ENCODE measurements at places on chromosomes 1 and 21.

DNA sequence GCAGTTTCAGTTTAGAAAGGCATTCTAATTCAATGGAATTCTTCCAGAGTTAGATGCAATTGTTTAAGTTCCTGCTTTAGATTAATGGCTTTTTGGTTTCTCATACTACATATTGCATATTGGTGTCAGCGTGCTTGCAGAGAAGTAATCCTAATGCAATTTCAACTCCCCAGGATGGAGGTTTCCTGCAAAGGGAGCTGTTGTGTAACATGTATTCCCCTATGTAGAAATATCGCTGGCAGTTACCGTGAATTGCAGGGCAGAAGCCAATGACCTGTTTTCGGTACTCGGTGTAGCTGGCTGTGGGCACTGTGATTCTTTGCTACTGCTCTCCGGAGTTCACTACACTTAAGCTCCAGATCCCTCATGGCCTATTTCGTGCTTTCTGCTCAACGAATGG, 256.1 kb upstream of the PTBP2 start:
- DNase-seq: no peak

DNA sequence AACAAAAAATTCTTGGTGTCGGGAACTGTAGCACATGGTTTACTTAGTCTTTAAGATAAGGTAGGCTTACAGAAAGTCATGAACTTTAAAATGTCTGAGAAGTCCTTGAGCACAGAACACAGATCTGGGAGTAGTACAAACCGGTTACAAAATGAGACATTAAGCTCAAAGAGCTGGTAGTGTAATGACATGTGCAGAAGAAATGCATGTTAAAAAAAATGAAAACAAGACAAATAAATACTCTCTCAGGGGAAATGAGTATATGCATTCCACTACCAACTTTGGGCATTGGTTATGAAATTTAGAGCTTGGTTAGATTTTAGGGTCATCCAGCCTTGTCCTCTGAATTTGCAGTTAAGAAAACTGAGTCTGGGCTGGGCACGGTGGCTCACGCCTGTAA, 91.5 kb upstream of the F3 start:
- no peak for DNase-seq

DNA sequence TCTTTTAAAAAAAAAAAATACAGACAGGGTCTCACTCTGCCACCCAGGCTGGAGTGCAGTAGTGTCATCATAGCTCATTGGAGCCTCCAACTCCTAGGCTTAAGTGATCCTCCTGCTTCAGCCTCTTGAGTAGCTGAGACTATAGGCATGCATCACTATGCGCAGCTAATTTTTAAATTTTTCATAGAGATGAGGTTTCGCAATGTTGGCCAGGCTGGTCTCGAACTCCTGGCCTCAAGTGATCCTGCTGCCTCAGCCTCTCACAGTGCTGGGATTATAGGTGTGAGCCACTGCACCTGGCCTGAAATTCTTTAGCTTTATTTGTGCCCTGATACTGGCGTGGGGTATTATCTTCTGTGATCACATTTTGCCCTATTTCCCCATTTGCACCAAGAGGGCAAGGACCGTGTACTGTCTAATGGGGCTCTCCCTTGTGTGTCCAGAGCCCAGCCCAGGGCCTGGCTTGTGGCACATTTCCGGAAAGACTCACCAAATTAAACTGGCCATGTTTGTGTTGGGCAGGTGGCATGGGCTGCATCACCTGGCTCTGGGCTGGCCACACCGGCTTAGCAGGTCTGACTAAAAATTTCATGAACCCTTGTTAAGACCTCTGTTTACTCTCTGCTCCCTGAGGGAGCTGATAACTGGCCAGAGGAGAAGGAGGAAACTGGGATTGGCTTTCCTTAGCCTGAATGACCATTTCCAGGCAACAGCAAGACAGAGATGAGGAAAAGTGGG, 32.2 kb downstream of the TRIM62 start:
- DNase-seq: no peak

DNA sequence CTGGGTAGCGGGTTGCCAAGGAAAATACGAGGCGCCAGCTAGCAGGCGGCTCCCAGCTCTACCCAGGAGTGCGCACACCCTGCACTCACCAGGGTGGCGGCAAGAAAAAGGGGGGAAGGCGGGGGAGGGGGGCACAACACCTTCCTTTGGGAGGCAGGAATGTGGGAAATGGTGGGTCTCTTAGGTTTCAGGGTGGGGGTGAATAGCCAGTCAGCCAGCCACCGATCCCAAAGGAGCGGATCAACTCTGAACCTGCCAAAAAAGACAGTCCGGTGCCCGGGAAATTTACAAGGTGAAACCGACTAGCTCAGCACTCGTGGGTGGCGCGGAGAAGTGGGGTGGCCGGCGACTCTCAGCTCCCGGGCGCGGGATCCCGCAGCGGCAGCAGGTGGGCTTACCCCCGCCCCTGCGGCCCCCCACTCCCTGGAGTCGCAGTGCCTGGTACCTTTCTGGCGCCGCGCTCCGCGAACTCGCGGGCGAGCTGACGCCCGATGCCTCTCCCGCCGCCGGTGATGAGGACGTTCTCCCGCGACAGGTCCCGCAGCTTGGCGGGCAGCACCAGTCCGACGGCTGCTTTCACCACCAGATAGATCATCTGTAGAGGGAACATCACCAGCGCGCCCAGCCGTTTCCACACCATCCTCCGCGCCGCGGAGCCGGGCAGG, 1.2 kb downstream of the DHRS3 start:
- no peak for DNase-seq

- DNase-seq: no peak
Observed at GRCh38 chr1:245465666-245466065, 310.9 kb downstream of the KIF26B start.

- no peak for DNase-seq
Observed at GRCh38 chr1:203169770-203170520, 5.7 kb downstream of the MYBPH start.

DNA sequence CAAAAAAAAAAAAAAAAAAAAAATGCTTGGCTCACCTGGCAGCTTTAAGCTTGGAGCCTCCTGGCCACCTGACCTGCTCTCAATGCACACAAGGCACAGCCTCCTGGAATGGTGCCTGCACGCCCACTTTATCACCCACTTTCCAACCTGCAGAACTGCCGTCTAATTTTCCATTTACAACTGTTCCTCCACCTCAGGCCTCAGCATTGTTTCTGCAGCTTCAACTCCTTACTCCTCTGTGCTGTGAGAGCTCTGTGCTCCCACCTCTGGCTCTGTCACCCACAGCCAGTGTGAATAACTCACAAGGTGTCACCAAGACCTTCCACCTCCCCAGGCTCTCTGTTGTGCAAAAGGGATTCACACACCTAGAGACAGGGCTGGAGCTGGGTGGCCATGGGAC, 38.7 kb upstream of the GPR157 start:
- DNase-seq: no peak

DNA sequence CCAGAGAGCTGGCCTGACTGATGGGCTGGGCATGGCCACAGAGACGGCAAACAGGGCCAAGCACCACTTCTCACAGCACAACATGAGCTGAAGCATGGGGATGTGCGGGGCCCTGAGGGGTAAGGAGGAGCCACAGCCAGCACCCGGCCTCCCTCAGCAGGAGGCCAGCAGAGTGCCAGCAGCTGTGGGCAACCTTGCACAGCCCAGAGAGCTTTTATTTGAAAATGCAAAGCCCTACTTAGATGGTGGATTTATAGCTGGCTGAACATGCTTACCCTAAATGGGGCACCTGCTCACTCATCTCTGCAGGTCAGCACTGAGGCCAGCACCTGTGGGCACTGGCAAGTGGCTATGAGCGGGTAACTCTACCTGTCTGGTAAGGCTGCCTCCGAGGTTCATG, 44.1 kb downstream of the SLC66A1 start:
- no peak for DNase-seq

- DNase-seq: no peak
Observed at GRCh38 chr1:102782144-102782543, 326.2 kb downstream of the COL11A1 start.

DNA sequence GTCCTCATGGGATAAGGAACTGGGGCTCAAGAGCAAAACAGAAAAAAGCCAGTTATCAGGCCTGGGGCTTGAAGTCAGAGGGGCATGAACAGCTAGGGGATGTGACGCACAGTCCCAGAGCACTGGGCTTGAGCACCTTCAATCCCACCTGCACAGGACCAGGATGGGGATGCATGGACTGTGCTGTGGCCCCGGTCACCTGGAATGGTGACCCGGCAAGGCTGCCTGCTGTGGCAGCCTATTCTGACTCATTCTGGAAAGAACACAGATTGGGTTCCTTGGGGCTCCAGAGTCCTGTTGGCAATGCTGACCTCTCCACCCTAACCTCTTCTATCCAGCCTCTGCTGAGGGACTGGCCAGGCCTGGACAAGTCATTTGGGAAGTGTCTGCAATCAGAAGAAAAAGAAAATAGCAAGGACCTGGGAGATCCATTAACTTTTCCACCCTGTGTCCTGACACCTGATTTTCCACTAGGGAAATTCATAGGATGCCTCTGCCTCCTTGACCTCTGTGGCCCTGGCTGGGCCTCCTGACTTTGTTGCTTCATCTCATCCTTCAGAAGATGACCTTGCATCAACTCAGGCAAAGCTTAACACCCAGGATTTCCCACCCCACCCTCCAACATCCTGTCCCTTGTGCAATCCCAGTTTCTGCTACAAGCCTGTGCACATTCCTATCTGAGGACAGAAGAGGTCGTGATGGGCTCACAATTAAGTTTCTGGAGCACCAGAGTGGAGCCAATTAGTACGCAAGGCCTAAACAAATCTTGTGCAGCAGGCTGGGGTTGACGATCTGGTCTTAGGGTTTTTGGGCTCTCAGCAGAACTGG, 17.9 kb upstream of the FMOD start:
- DNase-seq: no peak

GRCh38 chr1:175287849-175288248, 95.3 kb upstream of the KIAA0040 start:
- no peak for DNase-seq

GRCh38 chr1:156914440-156914856, 6.0 kb upstream of the LRRC71 start:
- peak; percentile 59 for DNase-seq

- DNase-seq: no peak
Observed at GRCh38 chr1:232912845-232913580, 37.4 kb upstream of the NTPCR start.

- no peak for DNase-seq
Observed at GRCh38 chr1:115670476-115671175, 28.9 kb downstream of the VANGL1 start.

- no peak for DNase-seq
Observed at GRCh38 chr1:29343908-29344307, 107.6 kb downstream of the PTPRU start.

DNA sequence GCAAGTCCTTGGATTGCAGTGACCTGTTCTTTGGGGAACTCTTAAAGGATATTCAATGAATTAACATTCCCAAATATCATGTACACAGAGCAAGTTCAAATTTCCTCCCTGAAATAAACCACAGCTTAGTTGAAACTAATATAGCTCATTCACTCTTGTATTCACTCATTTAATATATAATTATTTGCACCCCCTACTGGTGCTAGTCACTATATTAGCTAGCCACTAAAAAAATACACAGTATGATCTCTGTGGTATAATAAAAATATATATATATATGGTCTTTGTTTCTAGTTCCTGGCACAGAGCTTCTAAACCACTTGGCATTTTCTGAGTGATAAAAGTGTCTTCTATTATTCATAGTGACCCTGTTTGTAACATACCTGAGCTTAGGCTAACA, 177.3 kb upstream of the LYPLAL1 start:
- no peak for DNase-seq

DNA sequence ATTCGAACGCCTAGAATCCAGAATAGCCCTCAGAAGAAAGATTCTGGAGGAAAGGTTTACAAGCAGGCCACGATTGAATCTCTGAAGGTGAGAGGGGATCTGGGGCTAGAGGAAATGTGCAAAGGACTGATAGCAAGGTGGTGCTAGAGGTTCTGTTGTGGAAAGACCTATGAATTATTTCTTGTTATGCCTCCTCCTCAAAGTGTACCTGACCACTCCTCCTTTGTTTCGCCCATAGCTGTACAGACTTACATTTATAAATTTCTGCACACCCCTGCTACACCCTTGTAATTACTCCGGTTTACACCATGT, 986 bp downstream of the TCEANC2 start:
- no peak for DNase-seq

- no peak for DNase-seq
Observed at GRCh38 chr1:18343581-18343980, 137.1 kb upstream of the KLHDC7A start.

- no peak for DNase-seq
Observed at GRCh38 chr1:70583522-70583921, 172.5 kb downstream of the CTH start.

GRCh38 chr1:46152016-46152415, 19.6 kb upstream of the PIK3R3 start:
- DNase-seq: no peak

DNA sequence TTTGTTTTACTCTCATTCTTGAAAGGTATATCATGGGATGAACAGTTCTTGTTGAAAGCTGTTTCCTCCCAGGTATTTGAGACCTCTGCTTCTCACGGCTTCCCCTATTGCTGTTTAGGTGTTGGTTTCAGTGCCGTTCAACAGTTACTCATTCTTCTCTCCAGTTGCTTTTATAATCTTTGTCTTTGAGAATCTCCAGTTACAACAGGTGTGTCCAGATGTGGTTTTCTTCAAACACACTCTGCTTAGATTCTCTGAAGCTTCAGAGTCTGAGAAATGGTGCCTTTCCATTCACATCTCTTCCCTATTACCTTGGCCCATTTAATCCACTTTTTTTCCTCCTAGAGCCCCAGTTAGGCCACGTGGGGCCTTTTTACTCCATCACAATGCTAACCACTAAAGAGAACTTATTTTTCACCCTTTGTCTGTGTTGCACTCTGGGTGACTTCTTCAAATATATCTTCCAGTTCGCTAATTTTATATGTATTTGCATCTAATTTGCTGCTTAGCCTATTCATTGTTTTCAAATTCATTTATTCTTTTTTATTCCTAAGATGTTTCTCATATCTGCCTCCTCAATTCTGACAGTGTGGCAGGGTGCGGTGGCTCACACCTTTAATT, 46.7 kb upstream of the SLC19A1 start:
- no peak for DNase-seq

DNA sequence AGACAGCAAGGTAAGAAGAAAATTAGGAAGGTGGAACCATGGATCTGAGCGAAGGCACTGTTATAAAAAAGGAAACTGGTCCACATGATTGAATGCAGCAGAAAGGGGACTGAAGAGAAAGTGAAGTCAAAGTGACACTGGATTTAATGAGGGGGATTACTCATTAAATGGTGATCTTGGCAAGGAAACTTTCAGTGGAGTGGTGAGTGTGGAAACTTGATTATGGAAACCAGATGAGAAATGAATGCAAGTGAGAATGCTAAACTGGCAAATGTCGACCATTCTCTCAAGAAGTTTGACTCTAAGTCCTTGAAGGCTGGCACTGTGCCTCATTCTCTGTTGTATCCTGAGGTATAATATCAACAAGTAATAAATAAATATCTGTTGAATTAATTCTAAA, 23.3 kb downstream of the COLGALT2 start:
- no peak for DNase-seq

DNA sequence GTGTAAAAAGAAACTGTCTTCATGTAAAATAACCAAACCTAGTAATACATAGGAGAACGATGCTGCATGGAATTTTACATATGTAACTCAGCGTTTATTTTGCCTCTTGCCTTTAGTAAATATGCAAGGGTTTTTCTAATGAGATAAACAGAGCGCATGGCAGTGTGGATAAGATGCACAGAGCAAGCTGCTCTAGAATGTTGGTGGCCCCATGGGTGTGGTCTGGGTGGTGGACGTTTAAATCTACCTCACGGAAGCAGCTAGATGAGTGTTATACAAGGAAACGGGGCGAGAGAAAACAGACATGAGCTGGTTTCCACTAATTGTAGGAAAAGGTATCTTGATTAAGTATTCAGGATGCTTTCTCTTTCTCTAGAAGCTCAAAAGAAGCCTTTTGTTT, 205.9 kb downstream of the DSCAM start:
- DNase-seq: no peak
